ENCODE measurements at places on chromosomes 3 and 15.

- no peak for DNase-seq
Measured at GRCh38 chr3:164479978-164480377, 598.3 kb downstream of the SI start.

DNA sequence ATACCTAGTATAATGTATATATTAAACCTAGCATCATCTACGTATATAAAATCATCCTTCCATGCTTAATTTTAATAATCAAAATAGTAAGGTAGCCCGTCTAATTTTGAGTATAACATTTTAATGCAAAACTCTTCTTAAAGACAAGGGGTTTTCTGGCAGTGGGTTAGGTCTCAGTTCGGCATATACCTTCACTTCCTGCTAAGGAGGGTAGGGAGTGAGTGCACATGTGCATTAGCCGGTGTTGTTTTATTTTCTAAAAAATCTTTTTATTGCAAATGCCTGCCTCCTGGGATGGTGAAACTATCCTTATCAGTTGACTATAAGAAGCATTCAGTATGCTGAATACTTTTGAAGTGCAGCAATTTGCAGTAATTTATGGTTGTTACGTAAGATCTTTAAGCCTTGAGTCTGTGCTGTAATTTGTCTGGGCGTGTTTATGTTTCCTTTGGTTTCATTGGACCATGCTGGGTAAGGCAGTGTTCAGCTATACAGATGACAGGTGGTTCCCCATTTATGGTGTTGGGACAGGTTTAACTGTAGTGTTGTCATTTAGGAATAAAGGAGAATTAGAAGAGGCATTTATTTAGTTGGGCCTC lies 11.7 kb downstream of the ARHGEF26 start:
- no peak for DNase-seq

DNA sequence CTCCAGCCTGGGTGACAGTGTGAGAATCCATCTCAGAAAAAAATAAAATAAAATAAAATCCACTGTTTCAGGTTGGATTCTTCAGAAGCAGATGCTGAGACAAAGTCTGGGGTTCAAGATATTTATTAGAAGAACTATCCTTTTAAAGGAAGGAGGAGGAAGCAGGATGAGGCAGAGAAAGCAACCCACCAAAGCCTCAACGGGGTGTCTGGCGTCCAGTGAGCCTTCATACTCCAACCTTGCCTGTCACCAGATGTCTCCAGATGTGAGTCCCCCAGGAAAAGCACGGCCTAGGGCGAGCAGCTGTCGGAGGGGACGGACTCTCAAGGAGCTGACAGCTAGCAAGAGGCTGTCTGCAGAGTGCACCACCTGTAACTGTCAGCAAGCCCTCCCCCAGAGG lies 37.3 kb downstream of the MB21D2 start:
- no peak for DNase-seq

DNA sequence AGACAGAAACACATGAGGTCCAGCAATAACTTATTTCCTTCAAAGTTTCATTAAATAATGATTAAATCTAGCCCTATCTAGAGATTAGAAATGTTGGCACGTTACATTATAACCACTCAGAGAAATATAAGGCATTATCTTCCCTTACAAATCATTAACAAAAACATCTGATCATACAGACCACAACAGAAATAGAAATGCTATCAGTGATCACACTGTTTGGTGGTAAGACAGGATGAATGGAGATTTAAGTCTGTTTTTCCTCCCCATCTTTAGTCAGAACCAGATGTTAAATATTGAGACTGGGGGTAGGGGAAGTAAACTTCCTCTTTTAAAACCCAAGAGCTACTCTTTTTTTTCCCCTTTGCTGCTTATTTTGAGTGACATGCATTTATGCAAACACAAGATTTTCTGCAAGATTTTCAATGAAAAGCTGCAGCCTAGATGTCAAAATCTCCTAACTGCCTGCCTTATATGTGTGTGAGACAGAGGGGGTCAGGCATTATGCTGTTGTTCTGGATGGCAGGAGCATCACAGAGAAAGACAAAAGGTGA lies 70.4 kb downstream of the CBLB start:
- no peak for DNase-seq

GRCh38 chr15:91099616-91099994 lies 452 bp upstream of the SV2B start:
- no peak for DNase-seq

DNA sequence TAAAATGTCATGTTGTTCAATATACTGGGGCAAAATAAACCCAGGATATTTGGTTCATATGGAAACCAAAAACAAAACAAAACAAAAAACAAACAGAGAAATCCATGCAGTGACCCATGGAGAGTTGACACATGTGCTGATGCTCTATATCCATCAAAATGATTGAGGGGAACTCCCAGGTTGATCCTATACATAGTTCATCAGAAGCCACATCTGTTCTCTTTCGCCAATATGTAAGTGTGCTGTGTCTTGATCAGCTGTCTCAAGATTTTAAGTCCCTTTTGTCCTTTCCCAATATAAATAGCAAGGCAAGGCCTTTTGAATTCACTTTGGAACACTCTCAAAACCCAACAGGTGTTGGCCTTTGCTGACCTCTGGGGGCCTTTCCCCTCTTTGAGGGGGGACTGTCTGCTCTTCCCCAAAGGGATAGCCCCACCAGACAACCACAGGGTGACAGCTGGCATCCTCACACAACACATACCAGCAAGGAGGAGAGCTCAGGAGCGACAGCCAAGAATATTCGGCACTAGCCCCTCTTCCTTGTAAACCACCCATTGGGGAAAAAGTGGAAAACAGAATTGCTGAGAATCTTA lies 209.4 kb upstream of the CD96 start:
- no peak for DNase-seq

GRCh38 chr15:98799461-98800390 lies 151.4 kb downstream of the IGF1R start:
- DNase-seq = no peak

GRCh38 chr3:49158792-49159191 lies 7.3 kb downstream of the CCDC71 start:
- DNase-seq = no peak

DNA sequence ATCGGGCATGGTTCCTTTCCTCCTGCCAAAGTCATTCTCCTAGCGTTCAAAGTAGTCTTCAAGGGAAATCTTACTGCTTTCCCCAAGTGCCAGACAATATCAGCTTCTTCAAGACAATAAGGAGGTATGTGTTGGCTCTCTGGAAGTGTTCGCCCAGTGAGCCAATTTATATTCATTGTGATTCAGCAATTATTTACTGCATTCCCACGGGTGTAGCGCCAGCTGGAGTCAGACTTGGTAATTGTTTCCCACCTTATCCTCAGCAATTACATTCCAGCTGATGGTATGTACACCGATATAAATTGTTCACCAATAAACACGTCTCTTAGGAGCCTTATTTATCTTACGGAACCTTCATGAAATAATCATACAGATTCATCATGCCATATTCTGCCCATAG lies 103.6 kb upstream of the CTNNB1 start:
- DNase-seq = no peak

DNA sequence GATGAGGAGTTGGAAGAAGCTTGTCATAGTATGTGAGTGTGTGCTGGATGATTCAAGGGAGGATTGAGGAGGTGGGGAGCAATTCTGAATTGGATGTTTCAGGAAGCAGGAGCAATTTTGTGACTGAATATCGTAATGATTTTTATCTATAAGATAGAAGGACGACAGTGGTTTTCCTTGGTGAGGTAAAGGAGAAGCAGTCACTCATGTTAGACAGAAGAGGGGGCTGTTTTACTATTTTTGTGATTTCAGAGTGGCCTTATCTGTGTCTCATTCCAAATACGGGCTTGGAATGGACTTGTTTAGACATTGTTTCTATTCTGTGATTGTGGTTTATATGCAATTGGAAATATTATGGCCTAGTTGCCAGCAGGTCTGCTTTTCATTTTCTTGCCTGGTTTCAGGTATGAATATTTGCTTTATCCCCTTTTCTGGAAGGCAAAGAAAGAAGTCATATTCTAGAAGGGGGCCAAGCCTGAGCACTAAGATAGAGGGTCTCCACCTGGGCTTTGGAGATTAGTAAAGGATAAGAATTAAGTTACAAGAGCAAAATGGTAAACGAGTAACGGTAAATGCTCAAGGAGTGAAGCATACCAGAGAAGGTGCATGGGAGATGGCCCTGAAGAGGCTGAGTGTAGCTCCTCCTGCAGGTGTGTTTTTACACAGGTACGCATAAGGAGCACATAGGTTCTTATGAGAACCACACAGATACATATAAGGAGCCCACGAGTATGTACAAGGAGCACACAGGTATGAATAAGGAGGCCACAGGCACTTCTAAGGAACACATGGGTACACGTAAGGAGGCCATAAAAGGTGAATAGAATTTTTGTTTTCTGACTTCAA lies 124.6 kb upstream of the KCNAB1 start:
- DNase-seq = no peak

GRCh38 chr3:141373232-141373631 lies 4.9 kb downstream of the ZBTB38 start:
- DNase-seq = no peak

DNA sequence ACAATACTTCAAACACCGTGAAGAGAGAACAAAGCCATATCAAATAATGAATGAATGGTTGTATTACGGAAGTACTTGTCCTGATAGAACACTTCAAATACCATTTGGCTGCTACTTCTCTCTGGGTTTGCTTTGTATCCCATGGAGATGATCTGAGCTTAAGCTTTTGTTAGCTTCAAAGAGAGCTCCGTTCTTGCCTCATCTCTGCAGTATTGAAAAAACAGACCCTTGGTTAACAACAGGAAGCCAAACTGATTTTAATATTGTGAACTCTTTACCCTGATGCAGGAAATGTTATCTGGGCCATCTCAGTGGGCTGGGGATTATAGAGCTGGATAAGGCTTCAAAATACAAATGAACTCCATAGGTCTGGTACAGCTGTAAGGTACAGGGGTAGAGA lies 101.0 kb downstream of the CHL1 start:
- no peak for DNase-seq

GRCh38 chr3:71554649-71555048 lies 28.9 kb downstream of the FOXP1 start:
- no peak for DNase-seq

DNA sequence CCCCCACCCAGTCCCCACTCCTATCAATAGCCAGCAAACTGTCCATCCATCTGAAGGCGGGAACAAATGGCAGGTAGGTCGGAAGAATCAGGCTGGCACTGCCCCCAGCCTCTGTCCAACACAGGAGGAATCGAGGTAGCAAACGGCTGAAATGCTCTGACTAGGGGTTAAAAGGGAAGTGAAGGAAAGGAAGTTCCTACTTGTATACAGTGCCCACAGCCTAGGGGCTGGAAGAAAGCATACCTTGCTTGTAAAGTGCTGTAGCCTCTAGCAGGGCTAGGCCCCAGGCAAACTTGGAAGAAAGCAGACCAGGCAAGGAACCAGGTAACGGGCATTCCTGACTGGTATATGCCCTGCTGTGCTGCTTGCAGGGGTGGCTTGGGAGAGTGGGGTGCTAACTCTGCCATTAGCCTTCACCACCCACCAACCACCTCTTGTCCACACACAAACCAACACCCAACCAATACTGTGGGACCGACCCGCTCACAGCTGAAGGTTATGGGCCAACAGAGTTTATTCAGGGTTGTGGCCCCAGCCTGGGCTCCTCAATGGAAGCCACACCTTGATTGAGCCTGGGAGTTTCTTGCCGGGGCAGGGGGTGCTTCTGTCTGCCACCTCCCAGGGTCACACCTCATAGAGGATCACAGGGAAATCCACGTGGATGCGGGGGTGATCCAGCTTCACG lies 2.4 kb downstream of the TUSC2 start:
- no peak for DNase-seq

- no peak for DNase-seq
Measured at GRCh38 chr15:80121546-80121945, 31.3 kb upstream of the FAH start.

- DNase-seq = no peak
Measured at GRCh38 chr3:141250828-141251227, 19.2 kb downstream of the PXYLP1 start.

- no peak for DNase-seq
Measured at GRCh38 chr15:31786360-31786759, 244.0 kb upstream of the CHRNA7 start.

- DNase-seq = no peak
Measured at GRCh38 chr3:136678981-136679380, 73.2 kb downstream of the STAG1 start.

- DNase-seq = no peak
Measured at GRCh38 chr3:10437995-10438901, 67.1 kb downstream of the ATP2B2 start.

DNA sequence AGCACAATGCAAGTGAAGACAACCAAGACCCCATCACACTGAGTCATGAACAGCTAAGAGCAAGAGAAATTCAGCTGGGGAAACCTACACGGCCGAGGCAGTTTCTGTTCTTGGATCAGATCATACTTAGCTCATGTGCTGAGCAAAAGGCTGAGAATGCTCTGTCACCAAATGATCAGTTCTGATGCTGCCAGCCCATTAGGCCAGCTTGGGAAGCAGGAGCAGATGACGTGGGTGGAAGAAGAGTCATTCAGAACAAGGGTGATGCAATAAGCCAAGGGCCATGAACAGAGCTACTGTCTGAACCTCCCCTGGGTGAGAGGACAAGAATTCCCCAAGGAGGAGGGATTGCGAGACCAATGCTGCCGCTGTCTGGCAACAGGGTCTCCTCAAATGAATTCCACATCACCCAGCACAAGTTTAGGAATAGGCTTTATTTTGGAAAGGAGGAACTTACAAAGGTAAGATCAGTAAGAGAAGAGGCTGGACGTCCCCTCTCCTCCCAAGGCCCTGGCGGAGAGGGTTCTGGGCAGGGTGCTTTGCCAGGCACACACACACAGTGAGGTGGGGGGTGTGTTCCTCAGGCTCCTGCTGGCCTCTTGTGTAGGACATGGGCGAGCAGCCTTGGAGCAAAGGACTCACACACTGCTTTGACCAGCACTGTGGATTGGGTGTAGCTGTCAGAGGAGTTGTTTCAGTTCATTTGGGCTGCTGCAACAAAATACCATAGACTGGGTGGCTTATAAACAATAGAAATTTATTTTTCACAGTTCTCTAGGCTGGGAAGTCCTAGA lies 65.6 kb upstream of the CTXND1 start:
- no peak for DNase-seq

- DNase-seq = no peak
Measured at GRCh38 chr15:88563638-88564037, 17.2 kb upstream of the DET1 start.

- no peak for DNase-seq
Measured at GRCh38 chr3:189260556-189261493, 89.1 kb downstream of the TPRG1 start.

GRCh38 chr3:16207031-16207430 lies 32.6 kb downstream of the GALNT15 start:
- no peak for DNase-seq

DNA sequence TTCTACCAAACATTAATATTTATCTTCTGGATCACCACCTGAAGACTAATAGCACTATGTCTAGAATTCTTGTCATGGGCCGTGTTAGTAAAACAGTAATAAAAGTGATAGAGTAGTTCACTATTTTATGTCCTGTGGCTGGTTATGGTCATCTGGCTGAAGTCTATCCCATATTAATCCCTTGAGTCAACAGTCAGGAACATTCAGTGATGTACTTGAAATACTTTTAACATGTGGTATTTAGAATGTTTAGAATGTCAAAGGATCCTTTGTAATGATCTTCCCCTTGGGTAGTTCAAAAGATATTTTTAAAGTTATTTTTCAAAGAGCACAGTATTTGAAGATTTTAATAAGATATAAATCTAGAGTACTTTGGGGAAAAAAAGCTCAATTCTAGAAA lies 117.0 kb downstream of the MBNL1 start:
- DNase-seq = no peak
